Stimulated activated CD4-positive, alpha-beta T cell treated with anti-CD3 and anti-CD28 coated beads, Interleukin-1b, Interleukin-23, amount 100 ng/mL, for 1 hour (primary cell): ENCODE measurements at places on chromosomes 2 and 18.

DNA sequence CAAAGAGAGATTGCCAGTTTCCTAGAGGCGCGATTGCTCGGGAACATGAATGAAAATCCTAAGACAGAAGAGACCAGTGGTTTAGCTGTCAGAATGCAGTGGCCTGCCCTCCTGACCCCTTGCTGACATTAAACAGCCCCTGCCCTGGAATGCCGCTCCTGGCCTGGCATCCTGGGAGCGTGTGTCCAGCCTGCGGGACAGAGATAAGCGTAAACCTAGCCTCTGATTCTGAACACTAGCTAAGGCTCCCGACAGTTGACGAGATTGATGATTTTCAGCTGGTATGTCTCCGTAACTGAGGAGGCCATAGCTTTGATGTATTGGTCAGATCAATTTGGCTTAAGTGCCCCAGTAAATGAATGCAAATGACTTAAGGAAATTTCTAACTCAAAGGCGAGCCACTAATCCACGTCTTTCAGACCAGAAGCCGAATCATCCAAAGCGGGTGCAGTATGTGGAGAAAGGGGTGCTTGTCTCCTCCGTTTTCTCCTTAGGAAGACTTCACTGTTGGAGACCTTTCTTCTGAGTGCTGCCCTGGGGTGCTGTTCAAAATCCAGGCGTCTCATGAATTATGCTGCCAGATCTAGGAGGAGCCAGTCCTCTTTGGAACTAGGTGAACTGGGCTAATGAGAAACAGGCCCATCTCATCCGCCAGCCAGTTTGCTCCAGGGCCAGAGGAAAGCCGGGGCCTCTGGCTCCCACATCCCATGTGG lies 142.5 kb upstream of the L3MBTL4 start:
- DNase-seq = no peak

DNA sequence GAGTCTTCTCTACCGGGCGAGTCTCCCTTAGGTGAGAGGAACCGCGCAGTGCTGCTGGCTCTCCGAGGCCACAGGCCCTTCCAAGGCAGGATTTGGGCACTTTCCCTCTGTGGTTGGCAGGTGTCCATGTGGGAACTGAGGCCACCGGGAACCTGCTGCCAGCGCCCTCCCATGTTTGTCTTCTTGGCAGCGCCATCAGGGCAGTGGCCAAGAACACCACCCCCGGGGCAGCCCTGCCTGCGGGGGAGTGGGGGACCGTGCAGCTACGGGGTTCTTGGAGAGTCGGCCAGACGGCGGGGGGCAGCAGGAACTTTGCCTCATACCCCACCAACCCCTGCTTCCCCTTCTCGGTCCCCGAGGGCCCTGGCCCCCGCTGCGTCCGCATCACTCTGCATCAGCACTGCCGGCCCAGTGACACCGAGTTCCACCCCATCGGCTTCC lies 10.0 kb downstream of the CAPN10 start:
- DNase-seq = no peak

GRCh38 chr18:7812431-7813063 lies 245.4 kb downstream of the PTPRM start:
- DNase-seq = no peak

DNA sequence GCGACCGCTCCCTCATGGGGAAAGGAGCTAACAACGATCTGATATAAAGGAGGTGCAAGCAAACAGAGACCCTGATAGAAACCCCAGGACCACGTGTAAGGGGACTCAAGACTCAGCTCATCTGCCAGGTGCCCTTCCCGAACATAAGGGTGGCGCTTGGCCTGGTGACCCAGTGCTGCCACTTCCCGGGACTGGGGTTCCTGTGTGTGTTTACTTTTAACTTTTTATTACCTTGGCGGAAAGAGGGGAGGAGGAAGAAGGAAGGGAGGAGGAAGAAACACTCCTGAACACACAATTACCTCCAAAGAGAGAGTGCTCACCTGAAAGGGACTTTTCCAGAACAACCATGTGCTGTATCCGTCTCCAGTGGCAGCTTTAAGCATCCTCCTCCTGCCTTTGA lies 56.5 kb upstream of the EDAR start:
- DNase-seq = no peak

DNA sequence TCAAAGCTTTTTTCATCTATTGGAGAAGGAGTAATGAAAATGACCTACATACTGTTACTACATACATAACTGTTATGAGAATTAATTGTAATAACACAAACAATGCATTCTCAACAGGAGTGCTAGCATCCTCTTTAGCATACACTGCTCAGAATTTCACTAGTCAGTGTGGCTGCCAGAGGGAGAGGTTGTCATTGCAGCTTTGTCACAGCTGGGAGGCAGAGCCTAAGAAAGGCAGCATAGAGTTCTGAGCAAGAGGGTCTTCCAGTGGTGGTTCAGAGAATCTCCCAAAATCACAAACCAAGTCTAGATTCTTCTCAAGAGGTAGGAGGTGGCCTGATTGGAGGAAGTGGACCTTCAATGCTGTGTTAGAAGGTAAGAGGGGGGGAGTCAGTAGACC lies 286.7 kb upstream of the CYRIA start:
- no peak for DNase-seq

DNA sequence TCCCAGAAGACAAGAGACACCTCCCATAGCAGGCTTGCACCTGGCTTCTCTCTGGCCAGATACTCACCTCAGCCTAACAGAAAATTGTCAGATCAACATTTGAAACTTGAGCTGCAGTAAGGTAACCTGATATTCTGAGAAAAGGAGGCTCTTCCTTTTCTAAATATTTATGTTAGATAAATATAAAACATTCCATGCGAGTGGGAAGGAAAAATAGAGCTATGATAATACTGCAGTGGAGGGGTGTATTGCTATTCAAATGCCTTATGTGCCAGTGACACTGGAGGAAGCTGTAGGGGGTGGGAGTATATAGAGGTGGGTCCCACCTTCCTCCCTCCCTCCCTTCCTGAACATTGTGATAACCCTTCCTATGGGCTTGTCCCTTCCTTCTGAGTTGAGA lies 515.5 kb upstream of the CHAC2 start:
- no peak for DNase-seq

DNA sequence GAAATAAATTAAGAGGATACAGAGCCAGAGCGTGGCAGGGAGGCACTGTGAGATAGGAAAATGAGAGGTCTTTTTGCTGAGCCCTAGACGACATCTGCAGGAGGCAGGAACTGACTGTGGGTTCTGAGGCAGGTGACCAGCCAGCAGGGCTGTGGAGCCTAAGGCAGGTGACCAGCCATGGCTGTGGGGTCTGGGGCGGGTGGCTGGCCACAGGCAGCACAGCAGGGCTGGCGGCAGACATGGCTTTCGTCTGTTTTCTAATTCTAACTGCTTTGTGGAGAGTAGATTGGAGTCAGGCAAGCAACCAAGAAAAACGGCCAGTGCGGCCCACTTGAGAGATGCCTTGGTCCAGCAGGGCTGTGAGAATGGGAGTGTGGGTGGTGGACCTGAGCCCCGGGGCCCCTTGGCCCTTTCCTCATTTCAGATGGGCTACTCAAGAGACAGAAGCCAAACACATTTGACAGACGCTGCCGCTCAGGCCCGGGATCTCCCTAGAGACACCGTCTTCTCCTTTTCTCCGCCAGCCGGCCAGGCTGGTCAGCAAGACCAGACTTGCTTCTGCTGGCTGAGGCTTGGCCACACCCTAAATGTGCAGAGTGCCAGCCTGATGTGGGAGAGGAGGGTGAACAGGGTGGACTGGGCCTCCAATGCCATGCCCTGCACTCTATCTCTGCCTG lies 19.7 kb upstream of the GNAL start:
- no peak for DNase-seq

- DNase-seq = no peak
These were observed 23.5 kb downstream of the PSMG2 start for GRCh38 chr18:12726331-12726730.

DNA sequence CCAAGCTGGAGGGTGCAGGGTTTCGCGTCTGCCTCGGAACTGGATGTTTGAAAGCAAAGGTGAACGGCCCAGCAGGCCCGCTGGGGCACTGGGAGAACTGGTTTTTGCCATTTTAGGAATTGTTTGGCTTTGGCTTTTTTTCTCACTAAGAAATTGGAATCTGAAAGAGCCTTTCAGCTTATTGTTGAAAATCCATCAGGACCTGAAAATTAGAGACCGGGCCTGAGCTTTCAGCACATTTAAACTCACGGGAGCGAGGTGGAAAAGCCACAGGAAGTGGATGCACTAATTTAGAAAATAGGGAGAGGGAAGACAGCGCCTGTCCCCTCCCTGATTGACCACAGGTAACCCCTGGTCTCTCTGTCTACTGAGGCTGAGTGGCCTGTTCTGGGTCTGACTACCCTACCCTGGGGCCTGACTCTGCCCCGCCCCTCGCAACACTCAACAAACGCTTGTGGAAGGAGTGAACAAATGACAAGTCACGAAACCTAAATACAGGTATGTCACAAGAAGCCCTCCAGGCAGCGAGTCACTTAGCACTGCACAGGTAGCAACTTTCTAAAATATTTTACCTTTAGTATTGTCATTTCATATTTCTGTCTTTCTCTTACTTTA lies 100.3 kb upstream of the MBOAT2 start:
- no peak for DNase-seq

DNA sequence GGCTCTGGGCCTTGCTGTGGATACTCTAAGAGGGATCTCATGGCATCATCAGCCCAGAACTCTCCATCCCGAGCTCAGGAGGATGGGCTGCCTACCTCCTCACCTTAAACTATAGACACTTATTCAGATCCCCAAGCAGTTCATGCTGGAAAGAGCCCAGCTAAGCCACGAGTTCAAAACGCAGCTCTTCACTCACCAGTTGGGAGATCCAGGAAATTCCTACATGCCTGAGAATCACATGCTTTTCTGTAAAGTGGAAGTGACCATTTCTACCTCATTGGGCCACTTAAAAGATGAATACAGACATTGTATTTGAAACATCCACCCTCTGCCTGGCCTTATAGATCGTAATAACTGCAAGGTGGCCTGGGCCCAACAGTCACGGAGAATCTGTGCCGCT lies 6.6 kb downstream of the ATOH8 start:
- no peak for DNase-seq

GRCh38 chr18:54416436-54416835 lies 58.7 kb downstream of the C18orf54 start:
- DNase-seq = no peak

- no peak for DNase-seq
These were observed 2.0 kb downstream of the PHLPP1 start for GRCh38 chr18:62717169-62717924.
